Activated naive CD4-positive, alpha-beta T cell treated with anti-CD3 and anti-CD28 coated beads, Interleukin-2, amount 50 U/mL, for 16 hours (primary cell): ENCODE measurements at places on chromosomes 6 and 20.

- no peak for DNase-seq
Observed at GRCh38 chr20:373171-373890, 7.2 kb upstream of the TRIB3 start.

DNA sequence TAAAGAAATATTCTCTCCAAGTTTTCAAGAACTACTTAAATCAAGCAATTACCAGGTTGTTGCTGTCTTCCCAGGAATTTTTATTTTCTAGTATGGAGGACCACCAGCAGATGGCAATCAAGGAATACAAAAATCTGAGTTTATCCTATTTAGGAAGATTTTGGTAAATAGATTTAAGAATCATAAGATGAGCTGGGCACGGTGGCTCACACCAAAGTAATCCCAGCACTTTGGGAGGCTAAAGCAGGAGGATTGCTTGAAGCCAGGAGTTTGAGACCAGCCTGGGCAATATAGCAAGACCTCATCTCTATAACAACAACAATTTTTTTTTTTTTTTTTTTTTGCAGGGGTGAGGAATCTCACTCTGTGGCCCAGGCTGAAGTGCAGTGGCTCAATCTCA, 19.3 kb upstream of the SEC63 start:
- no peak for DNase-seq

DNA sequence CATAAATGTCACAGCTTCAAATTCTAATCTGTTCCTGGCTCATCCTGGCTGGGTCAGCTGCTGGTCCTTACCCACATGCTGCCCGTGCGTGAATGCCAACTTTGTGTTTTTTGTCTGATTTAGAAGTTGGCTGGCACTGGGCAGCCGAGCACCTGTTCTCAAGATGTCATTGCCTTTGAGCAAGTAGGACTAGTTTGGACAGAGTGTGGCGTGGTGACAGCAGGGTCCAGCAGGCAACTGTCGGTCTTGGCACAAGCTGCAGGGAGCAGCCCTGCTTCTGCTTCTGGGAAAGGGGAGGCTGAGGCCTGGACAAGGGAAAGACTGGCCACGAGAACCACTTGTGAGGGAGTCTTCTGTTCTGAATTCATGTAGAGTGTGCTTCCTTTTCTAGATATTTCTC, 26.4 kb upstream of the ADRM1 start:
- no peak for DNase-seq

- DNase-seq: no peak
Observed at GRCh38 chr6:40998661-40999060, 40.4 kb downstream of the UNC5CL start.

DNA sequence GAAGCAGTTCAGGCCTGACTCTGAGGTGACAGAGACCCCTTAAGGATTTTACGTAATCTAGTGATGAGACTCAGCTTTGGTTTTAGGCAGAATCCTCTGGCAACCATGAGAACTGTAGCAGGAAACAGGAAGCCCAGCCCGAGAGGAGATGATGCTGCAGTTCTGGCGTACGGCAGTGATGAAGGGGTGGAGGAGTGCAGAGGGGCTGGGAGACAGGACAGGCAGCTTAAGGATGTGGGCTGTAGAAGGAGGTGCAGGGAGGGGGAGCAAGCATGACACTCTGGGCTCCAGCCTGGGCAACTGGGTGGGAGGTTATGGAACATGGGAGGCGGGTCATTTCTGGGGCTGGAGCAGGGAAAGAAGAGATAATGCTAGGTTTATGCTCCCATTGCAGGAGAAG, 67.1 kb downstream of the LRFN2 start:
- no peak for DNase-seq

GRCh38 chr6:119517428-119517827, 167.9 kb upstream of the MAN1A1 start:
- DNase-seq: no peak

DNA sequence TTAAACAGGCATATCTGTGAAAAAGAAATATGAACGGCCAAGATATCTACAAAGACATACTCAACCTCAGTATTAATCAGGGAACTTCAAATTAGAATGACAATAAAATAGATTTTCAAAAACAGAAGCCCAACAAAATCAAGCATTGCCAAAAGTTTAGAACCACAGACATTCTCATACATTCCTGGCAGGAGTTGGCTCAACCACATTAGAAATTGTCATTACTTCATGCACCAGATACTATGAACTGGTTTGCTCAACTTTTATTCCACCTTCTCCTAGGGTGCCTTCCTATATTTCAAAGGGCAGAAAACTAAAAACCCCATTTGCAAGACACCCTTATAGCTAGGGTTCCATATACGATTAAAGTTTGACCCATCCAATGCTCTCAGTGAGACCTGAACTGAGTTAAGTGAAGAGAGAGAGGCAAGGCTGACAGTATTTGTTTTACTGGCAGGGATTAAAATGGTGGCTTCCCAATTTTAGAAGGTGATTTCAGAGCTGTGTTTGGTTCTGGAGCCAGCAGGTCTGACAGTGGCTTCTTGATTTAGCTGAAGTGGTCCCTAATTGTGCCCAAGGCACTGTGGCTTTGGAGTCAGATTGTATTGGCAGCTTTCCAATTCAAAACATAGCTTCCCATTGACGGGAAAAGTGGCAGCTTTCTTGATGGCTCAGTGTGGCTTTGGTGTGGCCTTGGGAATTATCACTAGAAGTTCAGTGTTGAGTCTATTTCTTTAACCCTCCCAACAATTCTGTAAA, 77.1 kb upstream of the CDYL start:
- no peak for DNase-seq

DNA sequence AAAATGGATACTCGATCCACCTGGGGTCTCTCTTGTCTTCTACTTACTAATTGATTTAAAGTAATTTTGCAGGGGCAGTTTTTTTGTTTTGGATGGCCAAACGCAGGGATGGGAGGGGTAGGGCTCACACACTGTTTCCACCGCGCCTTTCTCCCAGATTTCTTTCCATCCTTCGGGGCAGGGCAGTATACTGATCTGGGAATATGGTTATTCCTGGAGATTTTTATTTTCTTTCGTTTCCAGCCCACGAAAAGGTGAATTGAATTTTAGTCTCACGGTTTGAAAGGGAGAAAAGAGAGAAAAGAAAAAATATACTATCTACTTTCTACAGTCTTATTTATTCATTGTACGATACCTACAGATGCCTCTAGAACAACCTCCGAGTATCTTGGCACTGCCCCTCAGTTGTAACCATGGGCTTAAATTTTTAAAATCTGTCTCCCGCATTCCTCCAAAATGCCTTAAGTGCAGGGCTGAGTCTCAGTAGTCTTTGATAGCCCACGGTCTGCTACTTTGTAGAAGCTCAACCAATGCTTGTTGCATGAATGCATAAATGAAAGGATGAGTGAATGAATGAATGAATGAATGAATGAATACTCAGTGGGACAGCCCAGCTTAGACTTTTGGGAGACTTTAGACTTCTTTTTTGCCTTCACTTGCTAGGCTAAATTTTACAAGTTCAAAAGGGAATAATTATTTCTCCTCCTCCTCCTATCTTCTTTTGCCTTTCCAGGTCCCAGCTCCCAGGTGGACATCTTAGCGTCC, 18.1 kb upstream of the TRIM27 start:
- DNase-seq: no peak

- no peak for DNase-seq
Observed at GRCh38 chr20:19583532-19584175, 174.4 kb upstream of the RIN2 start.
